ENCODE measurements at places on chromosomes 7 and 10. TPM values are rescaled to one million over a fixed set of nuclear protein-coding genes. Genes with fewer than 3 reads are reported as not detected.

DNA sequence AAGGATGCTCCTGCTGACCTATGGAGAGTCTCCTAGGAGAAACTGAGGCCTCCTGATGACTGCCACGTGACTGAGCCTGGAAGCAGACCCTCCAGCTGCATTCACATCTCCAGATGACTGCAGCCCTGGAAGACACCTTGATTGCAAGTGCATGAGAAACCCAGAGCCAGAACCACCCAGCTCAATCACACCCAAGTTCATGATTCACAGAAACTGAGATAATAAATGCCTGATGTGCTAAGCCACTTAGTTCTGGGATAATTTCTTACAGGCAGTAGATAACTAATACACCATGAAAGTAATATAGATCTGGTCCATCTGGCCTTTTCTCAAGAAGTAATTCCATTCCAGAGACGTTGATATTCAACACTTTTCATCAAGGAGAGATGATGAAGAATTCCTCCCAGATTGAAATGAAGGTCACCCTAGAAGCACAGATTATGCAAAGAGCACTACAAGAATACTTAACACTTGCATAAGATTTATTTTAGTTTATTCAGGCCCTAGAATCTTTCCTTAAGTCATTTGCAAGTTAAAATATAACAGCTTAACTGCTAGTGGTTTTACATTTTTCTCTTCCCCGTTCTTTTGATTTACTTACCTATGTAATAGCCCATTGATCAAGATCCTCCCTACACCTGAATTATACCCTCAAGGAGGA is 208.2 kb upstream of the INHBA start:
- no peak overlapping the region for H3K27ac ChIP-seq
- H3K4me3 ChIP-seq = no peak overlapping the region
- no peak for DNase-seq
- H3K4me1 ChIP-seq = no peaks in the 10 kb centered on the region

GRCh38 chr7:47284691-47285635 is 296.9 kb downstream of the TNS3 start:
- no peaks in the 10 kb centered on the region for H3K4me1 ChIP-seq
- H3K4me3 ChIP-seq = no peak overlapping the region
- DNase-seq = no peak
- no peaks in the 10 kb centered on the region for H3K36me3 ChIP-seq
- H3K27me3 ChIP-seq = no peaks in the 10 kb centered on the region

The ZNF679 gene
- not detected for total RNA-seq

- no peak overlapping the region for H3K4me3 ChIP-seq
- H3K27me3 ChIP-seq = no peaks in the 10 kb centered on the region
- DNase-seq = no peak
- no peaks in the 10 kb centered on the region for H3K36me3 ChIP-seq
- H3K27ac ChIP-seq = no peak overlapping the region
- no peaks in the 10 kb centered on the region for H3K4me1 ChIP-seq
These were observed 20.4 kb downstream of the BRI3 start for GRCh38 chr7:98301693-98302470.

The CASTOR2 gene
- 3.0 TPM for total RNA-seq

The GPER1 gene
- total RNA-seq = not detected

The KIN gene
- 15.8 TPM for total RNA-seq

The ABLIM1 gene
- total RNA-seq = 91.5 TPM

The RELN gene
- not detected for total RNA-seq

The LRCH4 gene
- 199 TPM for total RNA-seq

DNA sequence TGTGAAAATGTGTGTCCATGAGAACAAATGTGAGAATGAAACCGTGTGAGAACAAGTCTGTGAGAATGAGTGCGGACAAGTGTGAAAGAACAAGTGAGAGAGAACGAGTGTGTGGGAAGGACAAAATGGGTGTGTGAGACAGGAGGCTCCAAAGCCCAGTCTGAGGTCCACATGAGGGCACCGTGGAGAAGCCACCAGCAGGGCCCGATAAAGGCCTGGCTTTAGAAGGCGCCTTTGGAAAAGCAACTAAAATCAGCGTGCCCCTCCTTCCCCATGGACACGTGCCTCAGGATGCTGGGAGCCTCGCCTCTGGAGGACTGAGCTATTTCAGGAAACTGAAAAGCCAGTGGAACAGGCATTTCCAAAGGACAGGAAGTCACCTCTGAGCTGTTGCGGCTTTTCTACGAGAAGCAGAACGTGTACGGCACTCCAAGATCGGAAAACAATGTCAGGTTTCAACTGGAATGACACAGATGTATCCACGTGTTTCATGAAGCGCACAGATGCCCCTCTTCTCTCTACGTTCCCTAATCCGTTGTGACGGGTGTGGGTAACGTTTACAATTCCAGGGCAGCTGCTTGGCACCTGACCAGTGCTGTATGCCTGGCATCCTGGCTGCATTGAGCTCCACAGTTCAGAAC is 46.4 kb downstream of the ESYT2 start:
- H3K36me3 ChIP-seq = peaks cover 39% of the 10 kb centered on the region
- peaks cover 18% of the 10 kb centered on the region for H3K4me1 ChIP-seq
- H3K4me3 ChIP-seq = no peak overlapping the region
- peak; percentile 26 for DNase-seq

DNA sequence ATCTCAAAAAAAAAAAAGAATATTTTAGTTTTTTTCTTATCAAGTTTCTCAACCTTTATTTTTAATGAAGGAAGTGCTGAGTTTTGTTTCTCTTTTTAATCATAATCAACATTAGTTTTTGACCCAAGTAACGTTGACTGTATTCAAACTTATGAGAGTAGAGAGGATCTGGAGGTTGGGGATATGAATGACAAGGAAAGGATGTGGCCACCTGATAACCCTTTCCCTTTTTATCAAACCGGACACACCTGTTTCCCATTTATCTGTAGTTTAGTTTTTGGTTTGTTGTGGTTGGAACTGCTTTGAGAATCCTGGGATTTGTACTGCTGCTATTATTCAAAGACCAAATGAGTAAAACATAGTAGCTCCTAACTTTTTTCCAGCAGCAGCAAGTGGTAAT is 38.6 kb downstream of the HACD1 start:
- H3K4me1 ChIP-seq = no peaks in the 10 kb centered on the region
- peaks cover 5% of the 10 kb centered on the region for H3K27me3 ChIP-seq
- no peaks in the 10 kb centered on the region for H3K36me3 ChIP-seq

The ADAM22 gene
- total RNA-seq = 1.5 TPM

DNA sequence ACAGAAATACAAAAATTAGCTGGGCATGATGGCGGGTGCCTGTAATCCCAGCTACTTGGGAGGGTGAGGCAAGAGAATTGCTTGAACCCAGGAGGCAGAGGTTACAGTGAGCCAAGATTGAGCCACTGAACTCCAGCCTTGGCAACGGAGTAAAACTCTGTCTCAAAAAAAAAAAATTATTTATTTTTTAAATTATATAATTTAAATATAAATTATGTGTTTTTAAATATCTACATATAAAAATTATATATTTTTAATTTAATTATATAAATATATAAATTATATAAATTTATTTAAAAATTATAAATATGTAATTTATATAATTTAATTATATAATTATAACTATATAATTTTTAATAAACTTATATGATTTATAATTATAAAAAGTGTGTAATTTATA is 51.2 kb downstream of the PRKG1 start:
- no peaks in the 10 kb centered on the region for H3K4me1 ChIP-seq
- H3K36me3 ChIP-seq = no peaks in the 10 kb centered on the region
- H3K4me3 ChIP-seq = no peak overlapping the region
- DNase-seq = no peak
- no peaks in the 10 kb centered on the region for H3K27me3 ChIP-seq

The ADK gene
- 31.8 TPM for total RNA-seq

DNA sequence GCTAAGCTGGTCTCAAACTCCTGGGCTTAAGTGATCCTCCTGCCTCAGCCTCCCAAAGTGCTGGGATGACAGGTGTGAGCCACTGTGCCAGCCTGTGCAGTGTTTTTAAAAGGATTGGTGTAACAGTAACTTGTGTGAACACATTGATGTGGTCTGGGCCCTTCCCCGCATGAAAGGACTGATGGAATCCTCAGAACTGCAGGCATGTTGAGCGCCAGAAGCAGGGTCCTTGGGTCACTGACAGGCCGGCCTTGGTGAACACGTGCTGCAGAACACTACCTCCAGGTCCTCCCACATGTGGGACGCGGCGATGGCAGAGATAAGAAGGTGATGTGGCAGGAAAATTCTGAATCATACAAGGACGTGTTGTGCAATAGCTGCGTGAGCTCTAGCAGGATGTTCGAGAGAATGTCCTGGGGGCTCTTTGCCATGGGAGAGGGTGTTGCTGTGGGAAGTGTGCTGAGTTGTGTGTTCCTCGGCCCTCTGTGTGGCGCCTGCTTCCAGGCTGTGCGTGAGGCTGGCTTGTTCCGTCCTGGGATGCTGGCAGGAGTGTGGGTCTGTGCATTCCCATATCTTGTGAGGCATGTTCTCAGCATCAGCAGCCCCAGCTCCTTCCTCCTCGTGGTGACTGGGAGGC is 68.2 kb downstream of the DNAJB6 start:
- H3K4me3 ChIP-seq = no peak overlapping the region
- H3K27me3 ChIP-seq = no peaks in the 10 kb centered on the region
- H3K27ac ChIP-seq = no peak overlapping the region
- peaks cover 27% of the 10 kb centered on the region for H3K36me3 ChIP-seq

The PCDH15 gene
- not detected for total RNA-seq

GRCh38 chr7:106282390-106282789 is 2.4 kb downstream of the NAMPT start:
- H3K27me3 ChIP-seq = no peaks in the 10 kb centered on the region
- peaks cover 36% of the 10 kb centered on the region for H3K36me3 ChIP-seq
- peaks cover 61% of the 10 kb centered on the region for H3K4me1 ChIP-seq
- H3K27ac ChIP-seq = peak overlapping the region; percentile 58
- peak overlapping the region; percentile 89 for H3K4me3 ChIP-seq

- H3K36me3 ChIP-seq = no peaks in the 10 kb centered on the region
- H3K27ac ChIP-seq = no peak overlapping the region
- no peak for DNase-seq
- peaks cover 4% of the 10 kb centered on the region for H3K4me1 ChIP-seq
- H3K4me3 ChIP-seq = no peak overlapping the region
These were observed 25.1 kb upstream of the CDK1 start for GRCh38 chr10:60753152-60753551.

DNA sequence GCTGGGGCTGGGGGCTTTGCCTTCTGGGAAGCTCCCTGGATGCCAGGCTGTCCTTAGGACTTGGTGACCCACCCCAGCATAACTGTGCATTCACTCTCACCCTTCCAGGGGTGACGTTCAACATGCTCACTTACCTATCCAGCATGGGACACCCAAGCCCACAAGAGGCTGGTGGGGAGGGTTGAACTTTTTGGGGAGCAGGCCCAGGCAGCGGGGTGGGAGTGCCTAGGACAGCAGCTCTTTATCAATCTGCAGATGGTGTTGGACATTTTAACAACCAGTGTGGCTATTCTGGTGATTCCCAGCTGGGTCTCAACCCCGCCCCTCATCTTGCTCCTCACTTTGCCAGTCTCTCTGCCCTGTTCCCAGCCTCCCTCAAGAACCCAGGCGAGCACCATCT is 86.4 kb downstream of the CDH23 start:
- no peak for DNase-seq
- no peaks in the 10 kb centered on the region for H3K4me1 ChIP-seq
- H3K27ac ChIP-seq = no peak overlapping the region
- H3K4me3 ChIP-seq = no peak overlapping the region
- no peaks in the 10 kb centered on the region for H3K27me3 ChIP-seq
- no peaks in the 10 kb centered on the region for H3K36me3 ChIP-seq

The FKBP6 gene
- total RNA-seq = not detected

DNA sequence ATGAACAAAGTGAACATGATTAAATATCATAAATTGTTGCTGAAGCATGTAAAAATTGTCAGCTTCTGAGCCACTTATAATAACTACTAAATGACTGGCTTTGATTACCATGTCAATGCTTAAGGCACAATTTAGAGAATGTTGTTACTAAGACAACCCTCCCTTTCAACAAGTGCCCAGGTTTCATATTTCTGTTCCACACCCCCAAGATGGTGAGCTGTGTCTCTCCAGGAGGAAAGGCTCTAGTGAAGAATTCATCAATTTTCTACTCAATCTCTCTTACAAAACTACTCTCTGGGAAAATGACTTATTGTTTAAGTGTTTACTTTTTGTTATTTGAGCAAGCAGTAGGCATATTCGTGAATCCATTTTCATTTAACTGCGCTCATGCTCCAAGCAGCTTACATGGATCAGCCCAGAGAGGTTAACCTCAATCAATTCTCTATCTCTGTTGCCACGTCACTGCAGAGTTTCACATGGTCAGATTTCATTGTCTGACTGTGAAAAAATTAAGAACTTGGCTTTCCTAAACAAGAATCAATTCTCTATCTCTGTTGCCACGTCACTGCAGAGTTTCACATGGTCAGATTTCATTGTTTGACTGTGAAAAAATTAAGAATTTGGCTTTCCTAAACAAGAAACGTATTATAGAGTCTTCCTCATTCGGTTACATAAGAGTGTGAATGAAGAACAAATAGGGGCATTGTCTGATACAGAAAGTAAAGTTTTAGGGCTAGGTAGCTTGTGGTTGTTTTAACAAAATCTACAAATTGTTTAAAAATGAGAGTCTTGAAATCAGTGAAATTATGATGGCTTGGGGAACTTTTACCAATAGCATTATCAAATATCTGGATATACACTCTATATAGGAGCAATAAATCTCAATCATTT is 49.7 kb downstream of the CCDC71L start:
- no peak overlapping the region for H3K4me3 ChIP-seq
- no peak overlapping the region for H3K27ac ChIP-seq
- no peaks in the 10 kb centered on the region for H3K27me3 ChIP-seq
- DNase-seq = no peak
- no peaks in the 10 kb centered on the region for H3K4me1 ChIP-seq

The OR9A2 gene
- total RNA-seq = not detected

- no peaks in the 10 kb centered on the region for H3K27me3 ChIP-seq
- H3K36me3 ChIP-seq = peaks cover 26% of the 10 kb centered on the region
- no peak for DNase-seq
- H3K27ac ChIP-seq = no peak overlapping the region
These were observed 18.4 kb upstream of the GPR146 start for GRCh38 chr7:1025743-1026581.

The PALS2 gene
- 18.7 TPM for total RNA-seq

- H3K27ac ChIP-seq = no peak overlapping the region
- H3K4me1 ChIP-seq = no peaks in the 10 kb centered on the region
- no peak overlapping the region for H3K4me3 ChIP-seq
- H3K27me3 ChIP-seq = no peaks in the 10 kb centered on the region
These were observed 275.8 kb downstream of the PTPRN2 start for GRCh38 chr7:158311791-158312190.

DNA sequence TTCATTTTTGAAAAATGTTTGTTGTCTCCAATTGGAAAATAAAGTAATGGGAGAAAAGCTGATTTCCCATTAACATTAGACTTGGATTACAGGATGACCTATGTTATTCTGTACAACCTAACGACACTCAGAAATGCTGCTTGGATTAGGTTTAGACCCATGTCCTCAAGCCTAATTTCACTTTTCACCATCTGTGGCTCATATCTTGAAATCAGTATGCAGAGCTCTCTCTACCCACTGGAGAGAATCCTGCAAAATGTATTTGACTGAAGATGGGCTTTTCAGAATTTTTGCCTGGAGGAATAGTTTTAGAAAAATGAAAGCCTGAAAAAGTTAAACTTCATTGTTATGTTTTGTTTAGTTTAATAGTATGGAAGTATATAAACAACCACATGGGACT is 63.8 kb downstream of the SLC13A1 start:
- no peaks in the 10 kb centered on the region for H3K36me3 ChIP-seq
- H3K27ac ChIP-seq = no peak overlapping the region
- H3K27me3 ChIP-seq = no peaks in the 10 kb centered on the region
- no peak overlapping the region for H3K4me3 ChIP-seq
- no peaks in the 10 kb centered on the region for H3K4me1 ChIP-seq

The FGFBP3 gene
- 2.0 TPM for total RNA-seq

- H3K27me3 ChIP-seq = no peaks in the 10 kb centered on the region
- H3K27ac ChIP-seq = no peak overlapping the region
- H3K36me3 ChIP-seq = no peaks in the 10 kb centered on the region
- DNase-seq = no peak
These were observed 1077.1 kb upstream of the C7orf33 start for GRCh38 chr7:147513451-147513850.

All from activated CD4-positive, alpha-beta memory T cell treated with anti-CD3 and anti-CD28 coated beads, Interleukin-2, amount 10 ng/mL, durations not matched to agents 7 days and 5 days (primary cell).